ENCODE measurements at places on chromosomes 2 and 18.

DNA sequence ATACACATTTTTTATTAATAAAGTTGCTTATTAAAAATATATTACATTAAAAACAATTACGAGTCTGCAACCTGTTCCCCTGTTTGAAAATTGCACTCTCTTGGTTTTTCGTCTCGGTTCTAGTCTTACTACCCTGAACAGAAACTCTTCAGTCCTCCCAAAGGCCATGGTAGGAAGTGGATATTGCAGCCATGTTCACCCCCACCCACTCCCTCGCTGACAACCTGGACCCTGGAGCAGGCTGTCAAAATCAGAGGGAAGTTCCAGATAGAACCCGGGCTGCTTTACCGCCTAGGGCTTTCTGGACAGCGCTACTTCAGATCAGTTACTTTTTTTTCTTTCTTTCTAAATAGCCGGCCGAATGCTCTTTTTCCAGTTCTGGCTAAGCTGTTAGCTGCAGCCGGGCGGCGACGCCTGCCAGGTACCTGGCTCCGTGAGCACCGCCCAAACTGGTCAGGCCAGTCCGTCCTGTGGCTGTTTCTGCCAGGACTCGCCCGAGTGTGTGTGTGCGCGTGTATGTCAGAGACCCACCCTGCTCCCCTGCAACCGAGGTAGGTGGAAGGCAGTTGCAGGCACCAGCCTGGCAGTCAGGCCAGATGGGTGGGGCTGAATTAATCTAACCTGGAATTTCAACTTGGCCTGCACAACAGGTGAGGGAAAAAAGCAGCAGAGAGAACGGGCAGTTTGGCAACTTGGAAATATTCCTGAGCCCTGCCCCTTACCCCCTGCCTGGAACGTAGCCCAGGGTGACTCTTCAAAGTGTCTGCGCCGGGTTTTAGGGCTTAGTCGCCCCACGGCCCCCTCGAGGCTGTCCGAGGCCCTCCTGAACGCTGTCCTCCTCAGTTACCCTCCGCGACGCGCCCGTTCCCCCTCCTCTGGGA lies 1.1 kb upstream of the TET3 start:
- DNase-seq, result no peak

GRCh38 chr2:123915380-123915779 lies 109.7 kb upstream of the CNTNAP5 start:
- no peak for DNase-seq

DNA sequence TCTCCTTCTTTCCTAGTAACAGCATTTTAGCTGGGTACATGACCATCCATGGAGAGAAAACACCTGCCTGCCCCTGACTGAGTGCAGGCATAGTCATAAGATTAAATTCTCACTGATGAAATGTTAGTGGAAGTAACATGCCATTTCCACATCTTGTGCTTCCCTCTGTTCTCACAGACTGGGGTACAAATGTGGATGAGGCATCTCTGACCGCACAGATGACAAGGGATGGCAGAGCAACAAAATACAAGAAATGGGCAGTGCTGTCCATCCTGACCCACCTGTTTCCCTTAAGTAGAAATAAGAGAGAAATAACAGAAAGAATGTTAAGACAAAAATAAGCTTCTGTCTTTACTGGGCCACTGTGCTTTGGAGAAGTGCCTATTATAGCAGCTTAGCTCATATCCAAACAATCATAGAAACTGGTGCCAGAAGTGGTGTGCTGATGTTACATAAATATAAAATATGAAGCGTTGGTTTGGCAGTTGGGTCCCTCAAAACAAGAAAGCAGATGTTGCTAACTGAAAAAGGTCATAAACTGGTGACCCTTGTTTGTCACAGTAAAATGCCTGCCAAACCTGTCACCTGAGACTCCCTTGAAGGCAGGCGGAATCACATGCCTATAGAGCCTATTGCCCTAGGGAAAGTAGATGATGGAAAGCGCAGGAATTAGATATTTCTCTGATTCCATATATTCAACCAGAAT lies 72.4 kb upstream of the CCDC150 start:
- no peak for DNase-seq

GRCh38 chr18:36340246-36340645 lies 42.7 kb downstream of the FHOD3 start:
- no peak for DNase-seq

GRCh38 chr2:127479866-127480743 lies 46.2 kb downstream of the IWS1 start:
- no peak for DNase-seq

GRCh38 chr18:74531043-74531442 lies 3.3 kb upstream of the CNDP1 start:
- DNase-seq, result no peak

GRCh38 chr2:135168204-135168856 lies 116.2 kb downstream of the RAB3GAP1 start:
- no peak for DNase-seq

DNA sequence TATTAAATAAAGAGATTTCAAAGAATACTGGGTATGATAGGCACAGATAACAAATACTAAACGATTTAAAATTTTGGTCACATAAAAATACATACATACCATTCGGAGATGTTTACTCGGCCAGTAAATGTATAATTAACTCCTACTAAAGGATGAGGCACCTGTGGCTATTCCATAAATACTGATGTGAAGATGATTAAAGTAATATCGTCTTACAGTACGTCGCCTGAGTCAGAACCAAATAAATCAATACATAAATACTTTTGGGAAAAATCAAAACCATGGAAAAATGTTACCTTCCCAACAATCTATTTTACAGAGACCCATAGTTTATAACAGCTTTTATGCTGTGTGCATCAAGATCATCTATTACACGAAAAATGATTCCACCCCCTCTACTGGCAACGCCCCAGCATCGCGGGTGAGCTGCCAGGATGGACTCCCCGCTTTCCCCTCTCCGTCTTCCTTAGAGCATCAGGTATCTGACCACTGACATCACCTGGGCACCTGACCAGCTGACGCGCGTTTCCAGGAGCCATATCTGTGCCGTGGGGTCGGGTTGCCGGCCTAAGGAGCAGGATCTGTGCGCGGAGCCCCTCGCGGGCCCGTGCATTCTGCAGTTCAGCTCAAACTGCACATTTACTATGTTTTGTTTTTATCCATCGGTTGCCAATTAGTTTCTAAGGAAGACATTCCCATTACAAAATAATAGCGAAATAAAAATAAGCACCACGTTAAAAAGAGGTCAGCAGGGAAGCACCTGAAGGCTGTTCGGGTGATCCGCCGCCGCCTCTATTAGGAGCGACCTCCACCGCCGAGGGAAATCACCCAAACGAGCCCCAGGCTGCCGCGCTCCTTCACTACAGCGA lies 901 bp downstream of the ICA1L start:
- DNase-seq, result peak; percentile 45

DNA sequence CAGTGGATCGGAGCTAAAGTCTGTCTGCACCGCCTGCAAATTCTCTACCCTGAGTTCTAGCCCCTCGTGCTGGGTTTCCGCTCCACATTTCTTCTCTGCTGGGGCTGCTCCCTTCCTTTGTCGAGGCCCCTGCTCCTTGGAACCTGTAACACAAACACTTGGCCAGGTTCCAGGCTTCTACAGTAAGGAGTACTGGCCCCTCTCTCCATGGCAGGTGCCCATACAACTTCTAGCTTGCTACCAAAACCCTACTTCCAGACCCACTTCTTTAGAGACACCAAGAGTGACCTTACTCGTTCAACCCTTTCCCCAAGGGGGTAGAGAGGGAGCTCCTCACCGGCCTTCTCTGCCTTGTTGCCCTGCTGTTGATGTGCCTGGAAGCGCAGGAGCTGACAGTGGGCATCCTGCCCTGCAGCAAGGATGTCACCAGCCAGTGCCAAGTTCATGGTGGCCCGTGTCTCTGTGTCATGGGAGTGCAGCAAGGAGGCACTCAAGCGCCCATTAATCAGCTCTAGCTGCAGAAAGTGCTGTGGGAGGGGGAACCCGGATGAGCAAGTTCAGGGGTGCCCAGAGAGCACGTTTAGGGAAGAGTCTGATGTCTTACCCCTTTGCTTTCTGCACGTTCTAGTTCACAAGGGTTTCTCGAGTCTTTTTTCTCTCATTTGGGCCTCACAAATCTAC lies 1.1 kb downstream of the PREB start:
- DNase-seq, result no peak

DNA sequence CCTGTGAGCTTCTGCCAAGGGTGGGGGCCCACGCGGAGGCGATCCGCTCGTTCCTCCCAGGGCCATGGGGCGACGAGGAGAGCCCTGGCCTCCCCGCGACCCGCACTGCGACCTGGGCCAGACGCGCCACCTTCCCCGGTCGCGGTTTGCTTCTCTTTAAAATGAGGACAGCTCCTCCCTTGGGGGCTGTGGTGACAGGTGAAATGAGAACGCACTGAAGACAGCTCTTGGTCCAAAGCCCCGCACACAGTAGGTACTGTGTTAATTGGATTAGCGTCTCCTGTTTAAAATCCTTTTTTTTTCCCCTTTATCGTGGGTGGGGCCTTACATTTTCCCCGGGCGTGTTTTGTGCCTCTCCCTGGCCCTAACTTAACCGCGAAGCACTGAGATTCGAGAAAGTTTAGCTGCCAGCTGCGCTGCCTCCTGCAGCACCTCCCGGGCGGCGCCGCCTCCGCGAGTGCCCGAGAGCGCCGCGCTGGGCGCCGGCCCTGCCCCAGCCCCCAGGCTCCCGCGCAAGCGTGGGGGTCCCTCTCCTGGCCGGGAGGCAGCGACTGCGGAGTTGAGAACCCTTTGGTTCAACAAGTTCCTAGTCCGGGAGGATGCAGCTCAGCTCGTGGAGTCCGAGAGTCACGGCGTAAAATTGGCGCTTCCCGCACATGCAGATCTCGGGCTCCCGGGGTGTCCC lies 1.1 kb downstream of the HPCAL1 start:
- peak; percentile 23 for DNase-seq

DNA sequence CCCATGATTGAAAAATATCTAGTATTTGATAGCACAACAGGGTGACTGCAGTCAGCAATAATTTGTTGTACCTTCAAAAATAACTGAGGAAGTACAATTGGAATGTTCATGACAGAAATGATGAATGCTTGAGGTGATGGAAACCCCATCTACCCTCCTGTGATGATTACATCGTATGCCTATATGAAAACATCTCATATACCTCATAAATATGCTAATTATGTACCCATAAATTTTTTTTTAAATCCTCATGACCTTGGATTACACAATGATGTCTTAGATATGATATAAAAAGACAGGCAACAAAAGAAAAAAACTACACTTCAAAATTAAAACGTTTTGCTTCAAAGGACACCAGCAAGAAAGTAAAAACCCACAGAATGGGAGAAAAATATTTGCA lies 1.4 kb upstream of the POLR1B start:
- DNase-seq, result no peak

- DNase-seq, result no peak
Measured at GRCh38 chr18:63999871-64000270, 30.0 kb downstream of the SERPINB8 start.

DNA sequence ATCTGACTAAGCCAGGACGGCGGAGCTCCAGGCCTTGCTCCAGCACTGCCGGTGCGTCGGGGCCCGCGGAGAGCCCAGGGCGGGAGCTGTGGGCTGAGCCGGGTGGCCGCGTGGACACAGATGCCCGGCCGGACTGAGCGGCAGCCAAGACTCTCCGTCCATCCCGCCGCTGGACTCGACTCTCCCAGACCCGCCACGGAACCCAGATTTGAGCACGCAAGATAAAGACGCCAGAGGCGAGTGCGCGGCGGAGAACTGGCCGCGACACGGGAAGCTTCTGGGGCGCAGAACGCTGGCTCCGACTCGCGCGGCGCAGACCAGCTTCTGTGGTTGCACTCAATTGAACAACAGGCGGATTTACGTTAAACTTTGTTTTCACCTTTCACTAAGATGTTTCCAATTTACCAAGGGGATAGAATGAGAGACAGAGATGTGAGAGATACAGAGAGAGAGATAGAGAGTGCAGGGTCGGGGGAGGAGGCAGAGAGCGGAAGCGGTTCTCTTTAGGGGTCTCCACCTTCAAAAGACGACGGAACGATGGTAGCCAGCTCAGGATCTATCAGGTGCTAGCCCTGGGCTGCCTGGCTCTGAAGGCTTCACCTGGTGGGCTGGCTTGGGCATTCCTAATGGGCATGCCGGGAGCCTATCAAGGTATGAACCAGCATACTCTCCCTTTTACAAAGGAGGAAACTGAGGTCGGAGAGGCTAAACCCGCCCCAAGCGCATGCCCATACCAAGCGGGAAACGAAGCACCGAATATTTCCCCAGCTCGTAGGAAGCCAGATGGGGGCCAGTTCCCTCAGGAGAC lies 10.4 kb upstream of the EN1 start:
- no peak for DNase-seq

DNA sequence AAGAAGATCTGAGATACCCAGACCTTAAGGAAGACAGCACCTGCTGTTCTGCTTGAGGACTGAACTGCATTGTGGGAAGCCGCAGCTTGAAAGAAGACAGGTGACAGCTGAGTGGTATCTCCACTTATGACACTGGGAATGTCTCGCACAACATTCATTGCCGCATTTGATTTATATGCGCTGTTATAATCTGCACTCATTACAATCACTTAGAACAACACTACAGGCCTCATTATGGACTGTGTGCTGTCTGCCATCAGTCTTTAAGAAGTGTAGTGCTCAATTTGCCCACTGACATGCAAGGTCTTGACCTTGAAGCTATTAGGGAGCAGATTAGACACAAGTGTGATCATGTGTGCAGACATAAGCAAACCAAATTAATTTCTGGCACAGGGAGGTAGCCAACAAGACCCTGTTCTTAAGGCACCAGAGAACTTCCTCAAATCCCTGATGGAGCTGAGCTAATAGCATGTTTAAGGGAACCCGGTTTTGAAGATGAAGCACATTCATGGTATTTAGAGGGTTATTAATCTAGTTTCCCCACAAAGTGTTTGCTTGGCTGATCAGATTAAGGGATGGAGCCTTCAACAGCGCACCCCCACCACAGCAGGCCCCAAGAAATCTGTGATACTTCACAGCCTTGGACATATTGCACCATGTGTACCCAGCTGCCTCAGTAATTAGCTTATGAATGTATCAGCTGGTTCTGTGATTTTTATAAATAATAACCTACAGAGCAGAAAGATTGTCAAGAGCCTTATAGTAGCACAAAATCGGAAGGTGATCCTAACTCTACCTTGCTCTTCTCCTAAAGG lies 146.8 kb downstream of the SATB2 start:
- DNase-seq, result no peak

- no peak for DNase-seq
Measured at GRCh38 chr18:79371561-79372121, 24.1 kb upstream of the NFATC1 start.

- no peak for DNase-seq
Measured at GRCh38 chr2:48483916-48484315, 46.0 kb upstream of the STON1 start.

DNA sequence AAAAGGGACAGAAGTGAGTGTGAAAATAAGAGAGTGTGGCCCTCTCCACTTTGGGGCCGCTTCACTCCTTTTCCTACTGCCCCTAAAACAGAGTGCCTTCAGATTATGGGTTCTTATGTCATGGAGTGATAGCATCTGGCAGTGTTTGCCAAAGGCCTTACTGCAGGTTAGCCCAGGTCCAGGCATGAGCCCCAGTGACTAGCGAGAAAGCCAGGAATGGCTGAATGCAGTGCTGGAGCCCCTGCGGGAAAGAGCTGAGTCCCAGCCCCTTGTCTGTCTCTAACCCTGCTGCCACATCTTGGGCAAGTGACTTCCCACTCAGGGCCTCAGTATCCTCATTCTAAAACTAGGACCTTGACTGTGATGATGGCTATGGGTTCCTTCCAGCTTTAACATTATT lies 6.0 kb downstream of the IGFBP5 start:
- no peak for DNase-seq
